Renal cortex interstitium (tissue), 15 donors: ENCODE measurements at places on chromosomes 6 and 20.

DNA sequence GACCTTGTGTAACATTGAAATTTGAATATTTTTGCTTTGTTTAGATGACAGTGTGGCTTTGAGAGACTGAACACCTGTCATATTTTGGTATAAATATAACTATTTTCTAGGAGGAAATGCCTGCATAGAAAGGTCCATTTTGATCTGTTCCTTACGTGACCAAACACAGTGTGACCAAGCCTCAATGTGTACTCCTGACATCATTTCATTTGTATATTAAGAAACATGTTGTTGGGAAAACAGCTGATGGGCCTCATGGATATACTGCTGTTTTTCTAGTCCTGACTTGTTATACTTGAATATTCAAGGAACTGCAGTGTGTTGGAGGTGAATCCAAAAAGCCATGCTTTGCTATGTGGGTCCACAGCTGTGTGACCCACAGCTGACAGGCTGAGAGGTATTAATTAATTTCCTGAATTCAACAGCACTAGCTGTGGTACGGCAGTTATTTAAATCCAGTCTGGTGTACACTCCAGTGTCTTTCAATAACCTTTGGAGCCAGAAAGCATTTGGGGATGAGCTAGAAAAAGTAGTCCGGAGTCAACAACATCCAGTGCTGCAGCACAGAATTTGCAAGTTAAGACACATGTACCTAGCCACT, 18.9 kb downstream of the NCOA7 start:
- no peak for DNase-seq

GRCh38 chr6:148179786-148180185, 162.9 kb upstream of the SASH1 start:
- DNase-seq = no peak

DNA sequence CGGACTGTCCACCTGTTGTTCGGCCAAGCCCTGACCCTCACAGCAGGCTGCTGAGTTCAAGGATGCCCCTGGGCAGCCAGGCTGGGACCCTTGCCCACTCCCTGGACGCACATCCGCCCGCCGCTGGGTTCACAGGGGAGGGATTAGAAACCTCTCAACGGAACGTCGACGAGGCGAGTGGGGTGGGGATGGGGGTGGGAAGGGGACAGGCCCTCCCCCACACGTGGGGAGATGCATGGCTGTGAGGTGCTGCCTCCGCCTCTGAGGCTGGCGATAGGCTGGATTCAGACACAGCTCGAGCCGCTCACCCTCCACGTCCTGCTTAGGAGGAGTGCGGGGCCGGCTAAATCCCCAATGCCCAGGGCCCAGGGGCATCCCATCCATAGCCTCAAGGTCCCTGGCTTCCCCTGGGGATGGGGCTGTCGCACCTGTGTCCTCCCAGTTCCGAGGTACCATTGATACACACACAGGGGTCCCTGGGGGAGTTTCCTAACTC, 90.6 kb upstream of the BHLHE23 start:
- DNase-seq = no peak

DNA sequence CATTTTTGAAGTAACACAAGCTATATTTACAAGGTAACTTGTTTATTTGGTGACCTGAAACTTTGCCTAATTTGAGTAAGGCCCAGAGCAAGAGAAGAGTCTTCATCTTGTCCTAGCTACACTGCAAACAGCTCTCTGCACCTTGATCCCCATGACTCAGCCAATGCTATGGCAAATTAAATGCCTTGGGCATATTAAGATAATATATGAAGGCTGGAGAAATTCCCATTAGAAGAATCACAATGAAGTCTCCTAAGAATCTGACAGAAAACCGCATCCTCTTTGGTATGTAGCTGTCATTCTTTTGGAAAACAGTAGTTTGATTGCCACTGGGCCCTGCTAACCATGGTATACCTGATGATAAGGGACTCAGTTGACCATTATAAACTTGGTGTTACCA, 204.5 kb downstream of the UBE3D start:
- no peak for DNase-seq

GRCh38 chr6:111976139-111976538, 77.8 kb upstream of the CCN6 start:
- no peak for DNase-seq

- no peak for DNase-seq
These were observed 178.0 kb upstream of the SASH1 start for GRCh38 chr6:148164645-148165044.

GRCh38 chr6:170067181-170067641, 223.7 kb downstream of the DLL1 start:
- no peak for DNase-seq
